ENCODE measurements at places on chromosomes 1 and 21.

- no peak for DNase-seq
Measured at GRCh38 chr1:47519971-47520370, 82.1 kb downstream of the FOXD2 start.

GRCh38 chr1:63804829-63805484, 31.1 kb downstream of the ROR1 start:
- no peak for DNase-seq

DNA sequence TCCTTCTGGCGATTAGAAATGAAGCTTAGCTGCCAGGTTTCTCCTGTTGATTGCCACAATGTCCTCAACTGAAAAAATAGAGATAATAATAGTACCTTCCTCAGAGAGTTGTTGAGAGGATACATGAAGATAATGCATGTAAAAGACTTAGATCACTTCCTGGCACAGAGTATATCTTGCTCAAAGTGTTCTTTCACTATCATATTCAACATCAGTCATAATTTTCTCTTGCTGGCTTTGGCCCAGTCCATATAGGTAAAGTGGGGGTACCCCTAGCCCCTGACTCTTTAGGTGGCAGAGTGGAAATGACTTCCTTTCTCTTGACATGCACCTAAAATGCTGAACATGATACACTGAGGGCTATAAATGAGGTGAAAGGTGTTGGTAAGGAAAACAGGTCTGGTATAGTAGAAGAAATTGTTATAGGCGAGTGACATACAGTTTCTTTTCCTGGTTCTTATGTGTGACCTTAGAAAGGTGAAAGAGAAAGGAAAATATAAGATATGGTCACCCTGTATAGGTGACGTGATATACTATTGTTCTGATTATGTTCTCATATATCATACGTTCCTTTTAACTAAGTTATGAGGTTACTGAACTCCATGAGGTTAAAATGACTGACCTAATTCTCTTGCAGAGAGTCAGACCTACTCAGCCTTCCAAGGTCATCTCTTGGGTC, 209.9 kb upstream of the DEPDC1 start:
- DNase-seq = no peak

DNA sequence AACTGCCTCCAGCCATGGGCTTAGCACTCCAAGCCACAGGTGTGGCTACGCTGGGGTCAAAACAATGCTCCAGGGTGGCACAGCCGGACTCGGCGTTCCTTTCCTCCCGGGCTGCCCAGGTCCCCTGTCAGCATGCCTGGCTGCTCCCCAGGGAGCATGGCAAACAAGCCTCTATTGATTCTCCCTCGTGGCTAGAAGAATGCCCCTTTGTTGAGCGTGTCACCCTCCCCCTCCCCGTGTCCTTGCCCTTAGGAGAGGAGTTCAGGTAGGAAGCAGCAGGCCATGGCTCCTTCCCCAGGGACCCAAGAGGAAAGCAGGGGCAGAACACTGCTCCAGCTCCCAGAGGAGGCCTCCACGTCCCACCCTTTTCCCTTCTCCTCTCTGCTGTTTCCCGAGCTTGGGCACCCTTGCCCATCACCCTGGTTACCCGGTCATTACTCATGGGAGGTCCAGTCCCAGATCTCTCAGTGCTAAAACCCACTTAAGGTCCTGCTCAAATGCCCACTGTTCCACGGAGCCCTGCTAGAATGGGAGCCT, 57.4 kb upstream of the CITED4 start:
- DNase-seq = peak; percentile 39

GRCh38 chr1:58465825-58466629, 80.5 kb downstream of the OMA1 start:
- DNase-seq = no peak

- peak; percentile 24 for DNase-seq
Measured at GRCh38 chr1:214678386-214678785, 75.4 kb downstream of the CENPF start.

GRCh38 chr1:80158771-80159170, 1152.2 kb upstream of the ADGRL4 start:
- no peak for DNase-seq

DNA sequence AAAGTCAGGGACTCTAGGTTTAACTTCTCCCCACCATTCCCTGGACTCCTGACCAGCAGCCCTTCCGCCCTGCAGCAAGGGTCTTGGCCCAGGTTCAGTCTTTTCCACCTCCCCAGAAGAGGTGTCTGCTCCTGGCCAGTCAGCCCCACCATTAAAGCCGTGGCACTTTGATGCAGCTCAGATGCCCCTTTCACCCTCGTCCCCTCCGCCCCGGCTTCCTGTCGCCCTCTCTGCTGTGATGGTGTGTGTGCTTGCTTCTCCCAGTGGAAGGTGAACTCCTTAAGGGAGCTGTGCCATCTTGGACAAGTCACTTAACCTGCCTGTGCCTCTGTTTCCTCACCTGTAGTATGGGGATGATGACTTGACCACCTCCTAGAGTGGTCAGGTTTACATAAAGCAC, 17.8 kb upstream of the TTC4 start:
- DNase-seq = no peak

DNA sequence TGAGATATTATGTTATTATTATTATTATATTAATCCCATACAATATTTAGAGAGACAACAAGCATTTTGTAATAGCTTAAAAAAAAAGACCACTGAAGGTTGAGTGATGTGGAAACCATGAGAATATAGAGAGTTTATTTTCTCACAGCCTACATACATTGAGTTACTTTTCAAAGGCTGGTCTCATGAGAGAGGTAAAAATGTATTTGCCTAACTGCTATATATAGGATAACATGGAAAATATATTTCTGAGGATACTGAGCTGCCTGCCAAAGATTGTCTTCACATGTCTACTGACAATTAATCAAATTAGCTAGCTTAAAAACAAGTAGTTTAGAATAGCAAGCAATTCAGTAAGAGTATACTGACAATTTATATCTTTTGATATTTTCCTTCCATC, 192.2 kb upstream of the NRIP1 start:
- DNase-seq = no peak

DNA sequence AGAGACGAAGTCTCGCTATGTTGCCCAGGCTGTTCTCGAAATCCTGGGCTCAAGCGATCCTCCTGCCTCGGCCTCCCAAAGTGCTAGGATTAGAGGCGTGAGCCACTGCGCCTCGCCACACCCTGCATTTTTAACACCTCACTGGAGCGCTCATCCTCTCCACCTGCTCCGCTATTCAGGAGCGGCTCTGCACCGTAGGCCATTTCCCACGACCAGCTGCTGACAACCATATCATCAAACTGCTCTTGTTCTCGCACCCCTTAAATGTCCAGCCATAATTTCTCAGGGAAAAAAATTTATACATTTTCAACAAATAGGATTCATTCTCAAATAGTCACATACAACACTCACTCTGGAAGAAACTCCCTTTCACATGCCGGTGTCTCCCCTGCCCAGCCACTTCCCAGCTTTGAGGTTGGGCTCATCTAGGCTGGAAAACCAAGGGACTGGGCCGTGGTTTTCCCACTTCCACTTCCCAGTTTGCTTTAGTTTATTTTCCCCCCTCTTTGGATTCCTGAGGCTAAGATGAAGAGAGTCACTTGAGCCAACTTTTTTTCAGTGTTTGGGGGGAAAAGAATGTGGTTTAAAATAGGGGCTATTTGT, 639 bp upstream of the IPO9 start:
- no peak for DNase-seq

- no peak for DNase-seq
Measured at GRCh38 chr1:118905196-118905595, 82.9 kb downstream of the TBX15 start.

GRCh38 chr21:37257967-37258877, 8.9 kb downstream of the VPS26C start:
- peak; percentile 82 for DNase-seq

- DNase-seq = no peak
Measured at GRCh38 chr1:87763483-87763882, 434.8 kb downstream of the LMO4 start.

DNA sequence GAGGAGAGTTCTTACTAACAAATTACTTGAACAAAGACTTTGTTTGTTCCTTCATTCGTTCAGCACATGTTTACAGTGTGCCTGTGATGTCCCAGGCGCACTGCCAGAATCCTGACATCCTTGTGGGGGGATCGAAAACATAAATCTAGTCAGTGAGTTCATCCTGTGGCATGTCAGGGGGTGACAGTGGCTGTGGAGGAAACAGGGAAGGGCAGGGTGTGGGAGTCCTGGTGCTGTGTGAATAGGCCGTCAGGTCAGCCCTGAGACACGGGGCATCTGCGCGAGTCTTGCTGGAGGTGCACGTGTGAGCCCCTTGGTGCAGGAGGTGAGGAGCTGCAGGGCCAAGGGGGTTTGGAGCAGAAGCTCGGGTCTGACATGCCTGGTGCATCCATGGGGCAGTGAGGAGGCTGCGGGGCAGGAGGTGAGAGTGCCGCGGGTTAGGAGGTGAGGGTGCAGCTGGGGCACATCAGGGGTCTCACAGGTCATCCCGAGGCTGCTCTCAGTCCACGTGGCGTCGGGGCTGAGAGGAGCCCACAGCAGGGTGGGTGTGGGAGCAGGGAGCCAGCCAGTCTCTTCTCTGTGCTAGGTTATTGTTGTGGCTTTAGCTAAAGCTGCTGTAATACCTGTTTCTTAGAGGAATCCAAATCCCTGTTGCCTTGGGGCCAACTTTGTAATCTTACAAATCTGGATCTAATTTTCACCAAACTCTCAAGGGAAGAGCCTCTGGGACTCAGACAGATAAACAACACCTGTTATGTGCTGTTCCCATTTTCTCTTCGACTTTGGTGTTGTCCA, 93.4 kb downstream of the PCBP3 start:
- DNase-seq = peak; percentile 12

DNA sequence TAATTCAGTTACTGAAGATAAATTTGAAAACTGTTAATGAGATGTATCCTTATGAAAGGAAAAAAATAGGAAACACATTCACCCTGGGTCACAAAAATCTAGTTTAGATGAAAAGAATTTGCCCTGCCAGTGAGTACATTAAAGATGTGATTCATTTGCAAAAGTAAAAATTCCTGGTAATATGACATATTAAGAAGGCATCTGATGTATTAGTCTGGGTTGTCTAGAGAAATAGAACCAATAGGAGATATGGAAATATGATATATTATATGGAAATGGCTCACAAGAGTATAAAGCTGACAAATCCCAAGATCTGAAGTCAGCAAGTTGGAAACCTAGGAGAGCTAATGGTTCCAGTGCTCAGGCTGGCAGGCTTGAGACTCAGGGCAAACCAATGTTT, 153.8 kb downstream of the MRPL39 start:
- no peak for DNase-seq

DNA sequence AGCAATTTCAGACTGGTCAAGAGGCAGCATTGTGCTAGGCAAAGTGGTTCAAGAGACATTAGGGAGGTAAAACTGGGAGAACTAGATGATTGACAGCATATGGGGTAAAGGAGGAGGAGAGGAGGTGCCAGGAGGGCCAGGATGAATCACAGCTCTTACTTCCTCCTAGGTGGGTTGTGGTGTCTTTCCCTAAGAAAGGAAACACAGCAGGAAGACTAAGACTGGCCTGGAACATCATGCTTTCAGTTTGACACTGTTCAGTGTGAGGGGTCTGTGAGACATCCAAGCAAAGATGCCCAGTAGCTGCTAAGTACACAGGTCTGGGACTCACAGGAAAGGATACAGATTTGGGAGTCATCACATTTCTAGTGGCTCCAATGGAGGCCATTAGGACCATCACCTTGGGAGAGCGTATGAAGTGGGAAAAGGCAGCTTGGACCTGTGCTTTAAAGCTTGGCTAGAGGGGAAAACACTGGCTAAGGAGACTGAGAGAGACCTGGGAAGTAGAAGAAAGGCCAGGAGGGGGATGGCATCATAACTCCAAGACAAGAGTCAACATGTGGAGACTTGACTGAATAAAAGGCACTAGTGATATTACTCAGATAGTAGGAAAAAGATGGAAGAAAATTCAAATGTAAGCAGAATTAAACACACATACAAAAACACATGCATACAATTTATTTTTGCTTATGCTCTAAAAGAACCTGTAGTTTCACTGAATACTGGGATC, 17.3 kb downstream of the CD58 start:
- DNase-seq = no peak

DNA sequence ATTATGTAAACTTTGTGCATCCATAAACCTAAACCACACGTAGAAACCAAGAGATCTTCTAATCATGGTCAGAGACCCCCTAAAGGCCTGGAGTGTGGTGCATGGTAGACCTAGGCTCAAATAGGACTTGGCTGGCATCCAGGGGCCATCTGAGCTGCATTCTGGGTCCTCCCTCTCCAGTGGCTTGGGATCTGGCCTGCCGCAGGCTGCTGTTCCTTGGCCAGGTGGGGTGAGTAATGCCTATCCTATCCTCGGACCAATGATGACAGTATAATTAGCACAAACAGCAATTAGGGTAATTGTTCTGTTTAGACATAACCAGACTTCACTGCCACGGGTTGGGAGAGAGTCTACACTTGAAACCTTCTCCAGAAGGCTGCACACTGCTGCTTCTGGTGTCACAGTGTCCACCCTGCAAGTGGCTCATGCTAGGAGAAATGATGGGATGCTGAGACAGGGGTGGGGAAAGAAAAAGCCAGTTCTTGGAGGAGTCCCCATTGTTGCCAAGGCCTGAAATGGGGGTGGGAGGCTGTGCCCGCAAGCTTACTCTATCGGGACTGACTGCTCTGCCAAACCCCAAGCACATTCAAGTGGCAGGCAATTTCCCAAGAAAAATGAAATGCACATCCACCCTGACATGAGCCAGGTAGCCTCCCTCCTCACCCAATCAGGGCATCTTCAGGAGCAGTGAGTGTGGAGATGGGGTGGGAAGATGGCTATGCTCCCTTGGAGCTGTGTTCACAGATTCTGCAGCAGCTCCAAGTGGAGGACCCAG, 12.5 kb upstream of the PKP1 start:
- DNase-seq = no peak

DNA sequence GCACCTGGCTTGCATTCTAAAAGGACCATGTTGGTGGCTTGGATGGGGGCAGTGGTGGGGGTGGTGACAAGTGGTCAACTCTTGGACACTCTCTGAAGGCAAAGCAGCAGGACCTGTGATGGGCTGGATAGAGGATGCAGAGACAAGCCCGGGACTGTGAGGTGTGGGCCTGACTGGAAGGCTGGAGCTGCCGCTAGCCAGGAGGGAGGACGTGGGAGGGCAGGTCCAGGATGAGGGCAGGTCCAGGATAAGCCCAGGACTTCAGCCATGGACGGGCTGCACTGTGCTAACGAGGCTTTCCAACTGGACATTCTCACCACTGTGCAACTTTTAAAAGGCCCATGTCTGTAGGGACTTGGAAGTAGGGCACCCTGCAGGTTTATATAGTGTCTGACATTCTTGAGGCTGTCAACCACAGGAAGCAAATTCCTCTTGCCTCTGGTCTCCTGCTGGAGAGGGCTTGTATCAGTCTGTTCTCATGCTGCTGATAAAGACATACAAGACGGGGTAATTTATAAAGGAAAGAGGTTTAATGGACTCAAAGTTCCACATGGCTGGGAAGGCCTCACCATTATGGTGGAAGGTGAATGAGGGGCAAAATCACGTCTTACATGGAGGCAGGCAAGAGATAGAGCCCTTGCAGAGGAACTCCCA, 8.3 kb upstream of the C1orf167 start:
- no peak for DNase-seq
